ENCODE measurements at places on chromosomes 3 and 15.

DNA sequence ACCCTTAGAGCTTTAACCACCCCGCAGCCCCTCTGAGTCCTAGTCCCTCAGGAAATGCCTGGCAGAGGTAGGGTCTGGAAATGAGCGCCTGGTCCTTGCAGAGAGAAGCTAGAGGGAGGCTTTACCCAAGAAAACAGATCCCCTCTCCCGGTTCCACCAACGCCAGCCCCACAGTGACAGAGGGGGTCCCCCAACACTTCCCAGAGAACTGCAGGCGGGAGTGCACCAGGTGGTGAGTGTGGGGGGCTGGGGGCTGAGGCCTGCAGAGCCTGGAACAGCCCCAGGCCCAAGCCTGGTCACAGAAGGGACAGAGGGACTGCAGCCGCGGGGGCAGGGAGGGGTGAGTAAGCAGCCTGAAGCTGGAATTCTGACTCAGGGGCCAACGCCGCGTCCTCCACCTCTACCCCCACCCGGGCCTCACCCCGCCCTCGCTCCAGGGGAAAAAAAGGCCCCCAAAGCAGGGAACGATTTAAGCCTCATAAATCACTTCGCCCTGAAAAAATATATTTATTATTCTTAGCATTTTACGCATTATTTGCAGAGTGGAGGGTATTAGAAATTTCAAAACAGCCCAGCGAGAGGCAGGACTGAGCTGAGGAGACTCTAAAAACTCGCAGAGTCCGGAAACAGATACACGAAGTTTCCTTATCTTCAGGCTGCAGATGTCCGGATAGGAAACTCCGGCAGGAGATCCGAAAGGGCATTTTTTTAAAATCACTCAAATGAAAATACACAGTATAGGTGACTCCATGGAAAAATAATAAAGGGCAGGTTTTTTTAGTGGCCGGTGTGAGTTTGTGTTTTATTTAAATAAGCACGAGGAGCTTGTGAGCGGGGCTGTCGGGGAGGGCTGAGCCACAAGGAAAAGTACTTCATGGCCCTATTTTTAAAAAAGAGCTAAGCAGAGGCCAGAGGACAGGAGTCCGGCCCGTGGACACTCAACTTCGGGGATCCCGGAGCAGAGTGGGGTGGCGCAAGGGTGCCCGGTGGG is 10.0 kb downstream of the GATA2 start:
- DNase-seq, result no peak

DNA sequence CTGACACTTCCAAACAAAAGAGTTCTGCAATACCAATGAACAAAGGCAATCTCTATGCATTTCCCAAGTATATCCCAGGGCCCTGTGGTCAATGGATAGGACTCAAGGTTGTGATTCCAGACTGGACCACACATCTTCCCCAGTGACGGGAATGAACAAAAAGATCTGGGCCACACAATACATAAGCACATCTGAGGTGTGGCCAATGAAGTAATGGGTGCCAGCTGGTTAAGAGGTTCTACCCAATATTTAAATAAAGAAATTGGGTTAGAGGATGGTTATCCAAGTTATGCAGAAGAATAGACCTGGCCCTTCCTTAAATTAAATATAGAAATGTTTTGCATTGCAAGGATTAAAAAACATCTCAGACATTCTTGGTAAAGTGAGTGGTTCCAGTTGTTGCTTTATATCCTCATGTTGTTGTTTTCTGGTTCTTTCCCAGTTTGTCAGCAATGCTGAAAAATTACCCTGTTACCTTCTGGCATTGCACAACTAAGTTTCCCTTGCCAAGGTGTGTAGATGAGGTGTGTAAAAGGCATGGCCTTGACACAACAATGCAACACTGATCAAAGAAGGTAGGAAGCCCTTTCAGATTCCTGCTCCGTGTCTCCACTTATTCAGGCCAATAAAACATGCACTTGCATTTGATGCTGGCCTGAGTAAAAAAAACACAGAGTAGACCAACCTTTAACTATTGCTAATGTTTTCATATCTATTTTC is 86.5 kb downstream of the PRICKLE2 start:
- no peak for DNase-seq

GRCh38 chr3:43707266-43707665 is 16.5 kb downstream of the ABHD5 start:
- no peak for DNase-seq

DNA sequence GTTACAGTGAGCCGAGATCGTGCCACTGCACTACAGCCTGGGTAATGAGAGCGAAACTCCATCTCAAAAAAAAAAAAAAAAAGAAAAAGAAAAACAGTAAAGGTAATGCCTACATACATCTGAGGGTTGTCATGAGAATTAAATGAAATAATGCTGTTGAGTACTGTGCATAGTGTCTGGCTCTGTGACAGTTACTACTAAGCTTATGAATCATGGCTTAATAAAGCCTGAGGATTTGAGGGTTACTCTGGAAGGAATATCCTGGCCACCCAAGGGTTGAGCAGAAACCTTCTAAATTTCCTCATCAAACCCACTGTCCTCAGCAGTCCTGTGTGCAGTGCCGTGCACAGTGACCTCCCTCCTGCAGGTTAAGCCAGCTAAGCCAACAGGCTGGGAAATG is 26.8 kb upstream of the ELP6 start:
- no peak for DNase-seq

DNA sequence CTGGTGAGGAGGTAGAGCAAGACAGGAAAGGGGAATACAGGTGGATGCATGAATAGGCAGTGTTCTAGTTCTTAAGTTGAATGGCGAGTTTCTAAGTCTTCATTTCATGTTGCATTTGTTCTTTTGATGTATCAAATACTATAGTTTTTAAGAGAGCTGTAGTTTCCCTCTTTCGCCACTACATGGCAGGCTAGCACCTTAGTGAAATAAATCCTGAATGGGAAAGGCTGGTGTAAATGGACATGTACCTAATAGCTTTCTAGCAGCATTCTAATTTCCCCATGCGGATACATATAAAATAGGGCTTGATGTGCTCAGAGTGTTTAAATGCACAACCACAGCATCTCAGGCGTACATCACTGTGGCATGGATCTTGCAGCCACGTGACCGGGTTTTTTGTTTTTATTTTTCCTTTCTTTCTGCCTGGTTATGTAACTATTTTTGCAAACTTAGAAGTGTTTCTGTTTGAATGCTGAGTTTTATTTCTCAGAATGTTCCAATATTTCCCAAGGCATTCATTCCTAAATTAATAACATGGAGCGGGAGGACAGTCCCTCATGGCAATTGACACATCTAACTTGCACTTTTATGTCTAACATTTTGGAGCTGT is 23.5 kb upstream of the CLN6 start:
- no peak for DNase-seq

DNA sequence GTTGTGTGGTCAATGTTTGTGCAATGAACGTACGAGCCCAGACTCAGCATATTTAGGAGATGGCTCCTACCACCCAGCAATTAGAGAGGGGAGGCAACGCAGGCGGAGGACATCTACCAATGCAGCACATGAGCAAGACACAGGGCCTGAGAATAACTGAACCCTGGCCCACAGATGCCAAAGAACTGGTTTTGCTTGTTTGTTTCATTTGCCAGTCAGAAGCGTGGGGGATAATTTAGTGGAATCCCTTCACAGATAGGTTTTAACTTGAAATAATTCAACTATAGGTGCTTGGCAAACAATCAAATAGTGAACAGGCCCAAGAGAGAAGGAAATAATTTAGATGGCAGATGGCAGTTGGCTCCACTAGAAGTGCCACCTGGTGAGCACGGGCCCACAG is 54.8 kb downstream of the LIPC start:
- DNase-seq, result no peak

DNA sequence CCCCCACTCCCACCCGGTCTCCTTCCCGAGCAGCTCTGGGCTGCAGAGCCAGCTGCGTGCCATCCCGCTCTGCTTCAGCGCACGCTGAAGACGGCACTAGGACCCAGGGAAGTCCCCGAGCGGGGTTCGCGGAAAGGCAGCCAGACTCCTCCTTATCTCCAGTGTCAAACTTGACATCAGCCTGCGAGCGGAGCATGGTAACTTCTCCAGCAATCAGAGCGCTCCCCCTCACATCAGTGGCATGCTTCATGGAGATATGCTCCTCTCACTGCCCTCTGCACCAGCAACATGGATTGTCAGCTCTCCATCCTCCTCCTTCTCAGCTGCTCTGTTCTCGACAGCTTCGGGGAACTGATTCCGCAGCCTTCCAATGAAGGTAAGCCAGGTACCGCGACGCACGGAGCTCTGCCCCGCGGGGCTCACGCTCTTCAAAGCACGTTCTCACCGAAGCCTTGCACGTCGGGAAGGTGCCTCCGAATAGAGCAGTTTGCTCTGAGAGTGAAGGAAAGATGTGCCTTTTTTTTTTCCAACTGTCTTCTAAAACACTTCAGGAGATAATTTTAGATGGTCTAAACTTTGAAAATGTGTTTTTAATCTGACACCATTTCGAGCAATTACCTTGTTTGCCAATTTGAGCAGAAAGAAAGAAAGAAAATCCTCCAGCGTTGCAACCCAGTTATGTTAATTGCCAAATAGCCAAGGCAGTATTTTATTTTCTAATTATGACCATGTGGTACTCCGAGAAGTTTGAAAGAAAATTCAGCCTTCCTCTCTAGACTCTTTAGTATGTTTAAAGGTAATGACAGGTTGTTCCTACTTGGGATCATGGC is at the start of gene EPHA3:
Gene EPHA3, plus strand, starts transcription at position 161 of the 830 bp plus-strand sequence. Its CDS starts 128 bp downstream, at position 289.
- no peak for DNase-seq

GRCh38 chr15:38559131-38559530 is 5.5 kb downstream of the RASGRP1 start:
- DNase-seq, result no peak

DNA sequence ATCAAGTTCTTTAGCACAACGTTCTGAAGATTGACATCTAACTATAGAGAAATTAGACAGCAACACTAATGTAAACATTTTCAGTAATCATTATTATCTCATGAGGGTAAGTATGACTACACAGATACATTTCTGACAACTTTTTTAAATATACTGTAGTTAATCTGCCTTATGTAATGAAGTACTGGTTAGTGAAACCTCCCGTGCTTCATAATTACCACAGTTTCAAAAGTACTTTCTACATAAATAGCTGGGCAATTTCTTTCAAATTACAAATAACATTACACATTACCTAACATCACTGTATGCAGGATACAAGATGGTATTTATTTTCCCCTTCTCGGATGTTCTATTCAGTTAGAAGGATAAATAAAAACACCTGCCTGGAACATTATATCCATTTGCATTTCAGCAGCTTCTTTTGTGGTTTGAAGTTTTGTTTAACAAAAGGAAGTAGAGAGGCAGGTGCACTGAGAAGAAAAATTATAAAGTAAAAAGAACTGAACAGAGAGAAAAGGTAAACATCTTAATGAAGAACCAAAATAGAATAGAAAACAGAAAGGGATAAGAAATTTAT is 1241.5 kb upstream of the GBE1 start:
- DNase-seq, result no peak

- no peak for DNase-seq
Measured at GRCh38 chr3:60120245-60120644, 1070.4 kb upstream of the CFAP20DC start.

Measured in stimulated activated CD8-positive, alpha-beta memory T cell treated with anti-CD3 and anti-CD28 coated beads, Interleukin-4, amount 100 ng/mL, for 4 hours (primary cell).